Mesothelial cell of epicardium (in vitro differentiated cells): ENCODE measurements at places on chromosomes 3 and 15.
A peak's percentile ranks its signal among the peaks of the same experiment; 100 is the strongest.

DNA sequence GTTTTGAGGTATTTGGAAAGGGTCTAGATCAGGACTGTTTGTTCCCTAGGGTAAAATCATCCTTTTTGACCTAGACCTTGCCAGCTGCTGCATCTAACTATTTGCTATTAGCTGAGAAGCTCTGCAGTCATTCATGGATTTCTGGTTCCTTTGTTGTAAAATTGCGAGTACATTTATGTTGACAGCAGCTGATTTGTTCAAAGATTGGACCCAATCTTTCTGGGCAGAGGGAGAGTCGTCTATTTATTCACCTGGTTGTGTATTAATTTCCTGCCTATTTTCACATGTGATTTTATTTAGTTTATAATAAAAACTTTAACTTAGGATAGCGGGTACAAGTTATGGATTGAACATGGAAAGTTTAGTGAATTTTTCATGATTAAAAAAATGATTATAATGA lies 236.3 kb downstream of the CNTN4 start:
- H3K4me1 ChIP-seq: no peaks in the 10 kb centered on the region
- H3K4me3 ChIP-seq: no peak overlapping the region
- no peak overlapping the region for H3K27ac ChIP-seq
- no peaks in the 10 kb centered on the region for H3K36me3 ChIP-seq
- H3K27me3 ChIP-seq: no peaks in the 10 kb centered on the region
- DNase-seq: no peak

GRCh38 chr3:128006061-128007032 lies 45.9 kb upstream of the SEC61A1 start:
- peaks cover 3% of the 10 kb centered on the region for H3K4me1 ChIP-seq
- H3K27me3 ChIP-seq: peaks cover 51% of the 10 kb centered on the region
- no peaks in the 10 kb centered on the region for H3K36me3 ChIP-seq
- no peak overlapping the region for H3K27ac ChIP-seq
- H3K4me3 ChIP-seq: no peak overlapping the region
- DNase-seq: no peak

DNA sequence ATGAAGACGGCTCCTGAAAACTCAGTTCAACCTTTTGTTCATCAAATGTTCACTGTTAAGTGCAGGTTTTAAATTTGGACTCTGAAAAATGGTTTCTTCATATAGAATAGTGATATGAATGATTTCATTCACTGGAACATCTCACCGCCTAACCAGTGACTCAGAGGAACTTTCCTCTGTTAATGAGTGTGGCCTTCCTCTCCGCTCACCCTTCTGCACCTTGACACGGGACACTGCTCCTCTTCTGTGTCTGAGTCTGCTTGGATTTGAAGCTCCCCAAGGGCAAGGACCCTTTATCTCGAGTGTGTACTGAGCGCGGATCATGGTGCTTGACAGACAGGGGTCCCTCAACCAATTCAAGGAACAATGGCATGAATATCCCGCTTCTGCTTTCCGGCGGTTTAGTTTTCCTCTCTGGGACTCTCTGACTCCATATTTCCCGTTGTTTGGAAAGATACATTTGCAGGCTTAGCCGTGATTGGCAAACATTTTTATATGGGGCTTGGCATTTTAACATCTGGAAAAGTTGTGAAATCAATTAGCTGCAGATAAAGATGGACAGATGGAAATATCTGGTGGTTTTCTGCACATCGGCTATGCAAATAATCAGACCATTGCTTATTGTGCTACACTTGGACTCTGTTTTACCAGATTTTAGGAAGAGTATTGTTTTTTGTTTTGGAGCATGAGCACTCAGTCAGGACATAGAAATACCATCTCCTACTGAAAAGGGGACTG lies 20.9 kb downstream of the KBTBD8 start:
- no peak overlapping the region for H3K4me3 ChIP-seq
- no peaks in the 10 kb centered on the region for H3K27me3 ChIP-seq
- H3K4me1 ChIP-seq: peaks cover 35% of the 10 kb centered on the region

DNA sequence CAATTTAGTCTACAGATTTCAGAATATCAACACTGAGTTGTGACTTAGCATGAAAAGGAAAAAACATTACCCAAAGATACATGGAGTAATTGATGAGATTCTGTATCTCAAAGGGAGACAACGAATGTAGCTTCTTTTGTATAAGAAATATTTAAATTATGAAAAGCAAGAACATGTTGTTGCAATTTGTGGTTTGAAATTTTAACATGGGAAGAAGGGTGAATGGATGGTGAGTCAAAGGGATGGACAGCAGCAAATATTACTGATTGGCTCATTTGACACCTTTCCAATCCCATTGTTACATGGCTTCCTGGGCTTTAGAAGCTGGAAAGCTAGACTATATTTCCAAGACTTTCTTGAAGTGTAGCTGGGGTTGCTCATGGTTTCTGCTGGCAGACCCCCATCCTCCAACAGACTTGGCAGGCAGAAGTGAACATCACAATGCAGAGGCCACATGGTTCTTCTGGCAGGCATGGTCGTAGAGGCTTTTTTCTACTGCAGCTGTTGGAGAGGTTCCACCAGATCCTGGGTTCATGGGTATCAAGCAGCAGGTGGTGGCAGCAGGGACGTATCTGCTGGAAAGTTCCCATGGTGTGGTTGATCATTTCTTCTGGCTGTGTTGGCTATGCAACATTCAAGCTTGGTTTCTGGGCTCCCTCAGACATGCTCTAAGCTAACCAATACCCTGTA lies 47.2 kb upstream of the KPNA4 start:
- no peak for DNase-seq
- H3K27ac ChIP-seq: no peak overlapping the region
- H3K4me3 ChIP-seq: no peak overlapping the region
- no peaks in the 10 kb centered on the region for H3K36me3 ChIP-seq
- no peaks in the 10 kb centered on the region for H3K4me1 ChIP-seq

- H3K4me3 ChIP-seq: no peak overlapping the region
- no peak for DNase-seq
- H3K36me3 ChIP-seq: peaks cover 27% of the 10 kb centered on the region
- no peak overlapping the region for H3K27ac ChIP-seq
- H3K27me3 ChIP-seq: no peaks in the 10 kb centered on the region
Measured at GRCh38 chr15:43144512-43144911, 11.1 kb downstream of the TMEM62 start.

DNA sequence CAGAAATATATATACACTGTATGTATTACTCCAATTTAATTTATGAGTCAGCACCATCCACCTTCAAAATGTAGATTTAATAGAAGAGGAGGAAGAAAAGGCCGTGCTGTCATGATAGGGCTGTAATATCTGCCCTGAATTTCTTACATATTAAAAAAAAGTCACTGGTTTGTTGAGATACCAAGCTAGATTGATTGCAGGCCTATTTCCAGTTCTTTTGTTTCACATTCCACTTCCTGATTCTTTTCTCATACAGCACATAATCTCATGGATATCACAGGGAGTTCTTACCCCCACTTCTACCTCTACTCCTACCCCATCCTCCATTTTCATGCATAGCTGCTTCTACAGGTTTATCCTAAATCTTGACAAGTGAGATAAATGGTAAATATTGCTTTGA lies 290.3 kb downstream of the ZBTB20 start:
- H3K4me3 ChIP-seq: no peak overlapping the region
- no peak for DNase-seq
- H3K36me3 ChIP-seq: no peaks in the 10 kb centered on the region
- peaks cover 17% of the 10 kb centered on the region for H3K4me1 ChIP-seq
- no peaks in the 10 kb centered on the region for H3K27me3 ChIP-seq

DNA sequence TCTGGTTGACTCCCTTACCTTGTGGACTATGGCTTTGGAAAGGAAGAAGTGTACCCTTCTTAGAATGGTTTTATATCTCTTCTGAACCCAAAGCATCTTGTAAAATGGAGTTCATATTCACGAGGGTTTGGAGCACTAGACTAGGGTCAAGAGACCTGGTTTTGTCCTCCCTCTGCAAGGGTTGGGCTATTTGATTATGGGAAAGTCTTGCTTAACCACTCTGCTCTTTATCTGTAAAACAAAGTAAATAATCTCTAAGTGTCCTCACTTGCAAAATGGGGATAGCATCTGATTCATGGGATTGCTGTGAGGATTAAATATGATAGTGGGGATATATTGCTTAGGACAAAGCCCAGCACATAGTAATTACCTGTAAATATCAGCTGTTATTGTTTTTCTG lies 17.9 kb upstream of the SLC2A2 start:
- no peak overlapping the region for H3K4me3 ChIP-seq
- no peaks in the 10 kb centered on the region for H3K4me1 ChIP-seq
- no peak overlapping the region for H3K27ac ChIP-seq
- H3K36me3 ChIP-seq: no peaks in the 10 kb centered on the region
- H3K27me3 ChIP-seq: no peaks in the 10 kb centered on the region

DNA sequence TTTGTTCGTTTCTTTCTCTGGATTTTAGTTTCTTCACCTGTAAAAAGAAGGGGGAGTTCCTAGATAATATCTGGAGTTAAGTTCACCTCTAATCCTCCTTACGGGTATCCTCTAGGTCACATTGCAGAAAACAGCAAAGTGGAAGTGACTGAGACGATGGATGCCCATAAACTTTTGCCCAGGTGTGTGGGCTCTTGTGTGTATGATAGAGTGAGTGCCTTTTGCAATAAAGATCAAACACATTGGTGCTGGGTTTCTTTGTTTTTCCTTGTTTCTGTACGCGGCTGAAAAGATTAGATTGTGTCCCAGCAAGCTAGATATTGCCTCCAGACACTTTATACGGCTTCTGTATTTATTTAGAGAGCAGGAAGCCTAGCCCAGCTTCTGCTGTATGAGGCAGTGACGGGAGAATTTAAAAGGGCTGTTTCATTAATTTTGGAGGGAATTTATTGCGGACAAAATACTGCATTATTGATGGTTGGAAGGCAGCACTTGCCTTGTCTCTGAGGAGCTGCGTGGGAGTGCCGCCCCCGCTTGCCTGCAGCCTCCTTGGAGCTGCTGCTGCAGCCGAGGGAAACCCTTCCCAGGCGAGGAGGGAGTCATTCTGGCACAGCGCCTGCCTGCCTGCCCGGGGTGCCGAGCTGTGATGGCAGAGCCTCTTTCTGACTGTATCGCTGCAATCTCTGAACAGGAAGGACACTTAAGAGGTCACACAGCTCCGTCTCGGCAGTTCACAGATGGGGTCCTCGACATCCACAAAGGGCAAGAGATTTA lies 38.5 kb downstream of the PYDC2 start:
- H3K36me3 ChIP-seq: no peaks in the 10 kb centered on the region
- no peaks in the 10 kb centered on the region for H3K27me3 ChIP-seq
- H3K4me1 ChIP-seq: peaks cover 9% of the 10 kb centered on the region
- H3K27ac ChIP-seq: peak overlapping the region; percentile 10
- DNase-seq: peak; percentile 58

GRCh38 chr15:48865370-48866079 lies 12.4 kb upstream of the EID1 start:
- peaks cover 22% of the 10 kb centered on the region for H3K4me1 ChIP-seq
- H3K27me3 ChIP-seq: no peaks in the 10 kb centered on the region
- no peaks in the 10 kb centered on the region for H3K36me3 ChIP-seq
- H3K27ac ChIP-seq: peak overlapping the region; percentile 47
- DNase-seq: no peak
